ENCODE measurements at places on chromosomes 13 and 19.

DNA sequence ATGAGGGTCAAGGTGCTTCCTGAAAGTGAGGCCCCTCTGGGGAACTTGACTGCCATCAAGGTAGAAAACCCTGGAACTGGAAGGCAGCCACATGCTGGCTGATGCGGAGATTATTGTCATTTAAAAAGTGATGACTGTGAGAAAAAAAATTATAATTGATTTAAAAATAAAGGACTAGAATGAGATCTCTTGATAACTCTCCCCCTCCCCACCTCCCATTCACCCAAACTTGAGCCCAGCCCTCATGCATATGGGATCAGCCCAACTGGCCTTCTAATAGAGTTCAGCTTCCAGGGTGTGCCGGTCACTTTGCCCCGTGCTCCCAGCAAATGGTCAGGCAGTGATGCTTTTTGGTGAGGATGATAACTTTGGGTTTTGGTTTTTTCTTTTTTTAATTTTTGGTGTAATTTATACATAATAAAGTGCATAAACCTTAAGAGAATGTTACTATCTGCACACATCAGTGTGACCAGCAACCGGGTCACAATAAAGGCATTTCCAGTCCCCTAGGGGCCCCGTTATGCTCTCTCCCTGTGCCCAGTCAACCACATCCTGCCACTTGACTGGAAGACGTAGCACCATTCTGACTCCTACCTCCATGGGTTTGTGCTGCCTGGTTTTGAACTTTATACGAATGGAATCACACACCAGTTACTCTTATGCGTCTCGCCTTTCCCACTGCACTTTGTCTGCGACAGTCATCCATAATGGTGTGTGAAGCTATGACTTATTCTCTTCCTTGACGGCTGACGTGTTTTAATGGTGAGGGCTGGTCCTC lies 187.9 kb downstream of the USP12 start:
- no peak for DNase-seq

DNA sequence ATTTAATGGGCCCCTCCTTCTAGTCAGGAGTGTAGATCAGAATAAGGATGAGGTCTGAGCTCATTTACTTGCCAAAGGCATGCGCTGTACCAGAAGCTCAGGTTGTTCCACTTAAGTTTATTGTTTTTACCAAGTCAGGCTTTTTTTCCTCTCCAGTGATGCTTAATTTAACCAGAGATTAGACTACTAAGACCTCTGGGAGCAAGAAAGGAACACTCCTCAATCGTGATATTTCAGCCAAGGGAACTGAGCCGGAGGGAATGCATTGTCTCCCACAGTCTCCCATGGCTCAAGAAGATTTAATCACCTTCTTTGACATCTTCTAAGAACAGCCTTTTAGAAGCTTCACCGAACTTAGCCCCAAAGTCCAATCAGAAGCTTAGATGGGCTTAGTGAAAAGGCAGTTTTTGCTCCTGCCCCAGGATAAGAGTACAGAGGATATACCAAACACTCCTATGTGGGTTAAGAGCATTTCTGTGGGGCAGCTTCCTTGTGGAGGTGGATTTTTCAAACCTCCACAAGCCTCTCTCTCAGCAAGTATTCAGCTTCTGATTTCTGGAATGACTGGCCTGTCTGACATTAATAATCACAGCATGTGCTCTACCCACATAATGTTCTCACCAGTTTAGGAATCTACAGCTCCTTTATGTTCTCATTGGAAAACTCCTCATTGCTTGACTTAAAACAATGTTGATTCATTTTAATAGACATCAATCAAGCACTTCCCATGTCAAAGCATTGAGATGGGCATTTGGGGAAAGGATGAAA lies 322.7 kb downstream of the SUCLA2 start:
- no peak for DNase-seq

DNA sequence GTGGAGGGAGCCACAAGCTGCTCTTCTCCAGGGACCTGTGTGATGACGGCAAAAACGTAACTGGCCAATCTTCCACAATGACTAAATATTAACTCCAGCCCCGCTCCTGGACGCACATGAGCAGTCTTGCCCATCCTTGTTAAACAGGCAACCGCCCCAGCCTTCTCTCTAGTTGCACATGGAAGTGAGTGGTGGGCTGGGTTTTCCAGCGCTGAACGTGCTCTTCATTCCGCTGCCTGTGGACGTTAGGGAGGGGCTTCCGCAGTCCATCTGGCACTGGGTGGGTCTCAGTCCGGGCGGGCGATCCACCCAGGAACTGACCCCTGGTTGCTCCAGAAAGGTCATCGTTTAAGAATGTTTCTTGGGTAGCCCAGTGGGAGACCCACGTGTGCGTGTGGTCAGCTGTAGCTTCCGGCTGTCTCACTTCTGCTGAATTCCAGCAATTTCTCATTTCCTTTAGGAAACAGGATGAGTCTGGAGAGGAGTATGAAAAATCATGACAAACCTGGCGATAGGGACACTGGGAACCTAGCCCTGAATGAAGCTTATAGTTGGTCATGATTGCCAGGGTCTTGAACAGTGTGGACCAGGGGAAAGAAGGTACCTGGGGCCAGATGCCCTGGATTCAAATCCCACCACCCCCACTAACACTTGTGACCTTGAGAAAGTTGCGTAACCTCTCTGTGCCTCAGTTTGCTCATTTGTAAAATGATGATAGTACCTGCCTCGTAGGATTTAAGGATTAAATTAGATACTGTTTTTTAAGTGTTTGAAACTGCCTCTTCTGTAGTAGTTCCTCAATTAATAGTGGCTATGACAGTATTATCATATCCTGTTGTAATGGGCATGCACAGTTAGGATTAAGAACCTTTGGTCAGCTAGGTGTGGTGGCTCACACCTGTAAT lies 92.6 kb downstream of the SIPA1L3 start:
- no peak for DNase-seq

DNA sequence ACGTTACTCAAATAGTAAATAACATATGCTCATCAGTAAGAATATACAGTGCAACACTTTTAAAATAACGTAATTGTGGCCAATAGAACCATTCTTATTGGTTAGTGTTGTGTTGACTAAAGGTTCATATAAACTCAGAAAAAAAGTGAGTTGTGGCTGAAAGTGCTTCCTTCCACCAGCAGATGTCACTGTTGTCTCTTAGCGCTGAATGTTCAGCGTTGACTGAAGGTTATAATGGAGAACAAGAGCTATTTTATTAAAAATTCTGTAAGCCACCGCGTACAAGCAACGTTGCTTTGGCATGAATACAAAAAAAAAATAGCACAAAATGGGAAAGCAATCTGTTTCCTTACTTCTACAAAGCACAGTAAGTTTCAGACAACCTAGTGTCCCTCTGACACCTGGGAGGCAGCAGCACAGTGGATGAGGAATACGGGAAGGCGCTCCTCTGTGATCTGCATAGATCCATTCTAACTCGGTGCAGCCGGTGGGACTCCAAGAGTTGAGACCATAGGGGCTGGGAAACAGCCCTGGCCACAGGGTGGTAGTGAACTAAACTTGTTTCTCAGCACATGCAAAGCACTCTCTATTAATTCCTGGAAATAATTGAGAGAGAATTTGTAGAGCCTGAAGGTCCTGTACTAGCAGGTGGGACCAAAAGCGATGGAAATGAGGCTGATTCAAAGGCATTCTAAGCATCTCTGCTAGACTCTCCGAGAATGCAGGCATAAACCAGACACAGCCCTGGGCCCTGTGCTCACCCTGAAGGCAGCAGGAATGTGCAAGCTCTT lies 23.9 kb upstream of the OXGR1 start:
- DNase-seq: peak; percentile 68

Measured in Kasumi-1 (cell line).